ENCODE measurements at places on chromosomes 3 and 15.

- DNase-seq, result no peak
Observed at GRCh38 chr15:95501865-95502264, 828.6 kb upstream of the NR2F2 start.

GRCh38 chr3:110332629-110333028, 739.0 kb upstream of the NECTIN3 start:
- DNase-seq, result no peak

DNA sequence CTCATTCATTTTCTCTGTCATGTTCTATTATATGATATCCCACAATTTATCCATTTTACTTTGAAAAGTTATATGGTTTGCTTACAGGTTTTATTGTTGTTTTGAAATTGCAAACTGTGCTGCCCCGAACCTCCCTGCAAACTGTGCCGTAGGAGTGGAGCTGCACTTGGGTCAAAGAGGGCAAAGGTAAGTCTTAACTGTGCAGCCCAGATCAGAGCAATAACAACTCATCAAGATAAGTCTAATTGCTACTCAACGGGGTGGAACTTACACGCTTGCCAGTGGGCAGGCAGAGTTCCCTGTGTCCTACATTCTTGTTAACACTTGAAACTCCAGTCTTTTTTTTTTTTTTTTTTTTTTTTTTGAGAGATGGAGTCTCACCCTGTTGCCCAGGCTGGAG, 33.2 kb downstream of the ZDHHC19 start:
- no peak for DNase-seq

DNA sequence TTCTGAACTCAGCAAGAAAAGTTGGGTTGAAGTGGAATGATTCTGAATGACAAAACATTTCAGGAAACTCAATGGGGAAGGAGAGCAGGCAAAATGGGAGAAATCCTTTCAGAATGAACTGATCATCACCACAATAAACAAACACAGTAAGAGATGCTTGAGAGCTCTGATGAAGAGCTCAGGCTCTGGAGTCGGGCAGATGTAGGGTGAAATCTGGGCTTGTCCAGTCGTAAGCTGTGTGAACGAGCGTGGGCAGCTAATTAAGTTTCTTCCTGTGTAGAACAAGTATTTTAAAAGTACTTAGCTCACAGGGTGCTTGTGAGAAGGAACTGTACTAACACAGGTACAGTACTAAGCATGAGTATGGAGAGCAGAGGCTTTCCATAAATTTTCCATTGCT, 406.2 kb downstream of the FOXP1 start:
- DNase-seq, result no peak

GRCh38 chr3:71585131-71585530, 1.6 kb upstream of the FOXP1 start:
- no peak for DNase-seq

DNA sequence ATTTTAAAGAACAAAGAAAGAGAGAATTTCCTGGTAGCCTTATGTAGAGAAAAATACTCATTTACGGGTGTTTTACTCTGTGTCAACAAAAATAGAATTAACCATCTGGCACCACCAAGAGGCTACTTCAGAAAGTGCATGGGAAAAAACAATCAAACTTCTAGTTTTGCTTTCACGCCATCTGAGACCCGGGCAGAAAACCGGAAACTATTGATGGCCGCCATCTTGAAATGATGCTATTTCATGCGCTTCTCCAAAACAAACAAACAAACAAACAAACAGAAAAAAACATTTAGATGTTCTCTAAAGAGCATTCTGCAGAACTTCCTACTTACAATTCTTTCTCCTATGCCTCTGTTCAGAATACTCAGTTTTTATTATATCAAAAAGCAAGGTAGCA, 49.4 kb upstream of the SYNPR start:
- no peak for DNase-seq

DNA sequence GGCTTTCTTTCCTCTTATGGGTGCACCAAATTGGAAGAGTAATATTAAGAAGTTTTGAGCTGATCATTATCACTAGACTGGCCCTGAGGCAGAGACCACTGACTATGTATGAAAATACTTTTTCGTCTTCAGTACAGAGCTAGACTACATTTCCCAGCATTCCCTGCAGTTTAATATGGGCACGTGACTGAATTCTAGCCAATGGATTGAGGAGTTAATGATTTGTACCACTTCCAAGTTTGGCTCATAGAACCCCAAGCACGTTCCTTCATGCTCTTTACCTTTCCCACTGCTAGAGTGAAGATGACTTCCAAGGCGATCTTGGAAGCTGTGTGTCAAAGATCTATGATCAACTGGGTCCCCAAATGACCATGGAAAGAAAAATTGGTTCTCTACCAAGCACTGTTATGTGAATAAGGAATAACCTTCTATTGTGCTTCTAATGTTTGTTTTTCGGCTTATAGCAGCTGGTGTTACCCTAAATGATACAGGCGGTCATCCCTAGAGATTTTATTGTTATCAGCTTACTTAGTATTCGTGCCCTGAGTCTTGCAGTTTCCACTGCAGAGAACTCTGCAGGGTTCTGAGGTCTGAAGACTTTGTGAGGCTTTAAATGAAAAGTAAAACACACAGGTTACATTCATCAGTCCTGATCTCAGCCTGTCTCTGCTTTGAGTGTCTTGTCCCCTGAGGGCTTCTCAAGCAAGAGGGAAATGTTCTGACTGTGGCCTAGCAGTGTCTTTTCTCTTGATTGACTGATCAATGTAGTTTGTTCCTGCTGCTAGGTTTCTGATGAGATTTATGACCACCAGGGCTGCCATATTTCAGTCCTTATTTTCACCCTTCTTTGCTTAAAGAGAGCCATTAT, 486.8 kb downstream of the PDCD6IP start:
- DNase-seq, result no peak

DNA sequence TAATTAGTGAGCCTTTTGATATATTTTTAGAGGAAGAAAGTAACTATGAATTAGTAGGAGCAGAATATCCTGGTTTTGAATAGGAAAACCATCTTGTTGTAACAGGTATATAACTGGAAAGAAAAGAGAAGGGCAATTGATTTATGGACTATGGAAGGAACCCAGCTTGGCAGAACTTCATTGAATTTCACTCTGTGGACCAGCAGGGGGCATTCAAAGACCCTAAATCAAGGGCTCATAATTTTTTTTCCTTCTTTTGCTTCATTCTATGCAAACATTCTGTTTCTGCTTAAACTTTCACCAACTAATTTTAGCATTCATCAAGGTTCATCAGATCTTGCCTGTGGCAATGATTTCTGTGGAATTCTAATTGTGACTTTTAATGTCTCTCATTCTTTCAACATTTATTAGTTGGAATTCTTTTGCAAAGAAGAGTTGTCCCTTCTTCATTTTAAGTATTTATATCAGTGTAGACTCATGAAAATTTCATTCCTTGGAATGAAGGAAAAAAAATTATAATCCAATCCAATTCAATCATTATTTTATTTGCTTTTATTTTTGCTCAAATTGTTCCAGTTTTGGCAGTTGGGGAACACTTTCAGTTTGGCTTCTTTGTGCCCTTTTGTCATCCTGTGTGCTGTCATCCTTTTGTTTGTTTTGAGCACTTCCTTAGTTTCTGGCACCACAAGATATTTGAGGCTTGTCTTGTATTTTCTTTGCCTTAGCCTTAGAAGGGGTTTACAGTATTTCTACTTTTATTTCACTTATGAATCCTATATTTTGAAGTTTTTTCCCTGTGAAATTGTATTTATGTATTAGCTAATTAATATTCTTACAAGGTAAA, 30.4 kb downstream of the NXPE3 start:
- no peak for DNase-seq

GRCh38 chr3:196174652-196175051, 36.5 kb downstream of the ZDHHC19 start:
- no peak for DNase-seq

DNA sequence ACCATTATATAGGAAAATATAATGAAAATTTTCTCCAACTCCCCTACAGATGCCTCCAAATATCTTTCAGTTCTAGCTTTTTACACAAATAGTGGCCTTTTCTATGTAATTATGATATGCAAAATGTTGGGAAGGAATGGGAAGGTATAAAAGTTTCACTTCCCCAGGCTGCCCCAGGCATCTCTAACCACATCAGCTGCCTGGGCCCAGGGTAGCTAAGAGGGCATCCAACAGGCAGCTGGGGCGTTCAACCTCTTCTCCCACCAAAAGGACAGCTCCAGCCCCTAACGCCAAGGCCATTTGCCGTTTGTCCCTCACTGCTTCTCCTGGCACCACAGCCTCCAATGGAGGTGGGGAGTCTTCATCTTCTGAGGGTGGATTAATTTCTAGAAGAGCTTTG, 188.1 kb upstream of the TSC22D2 start:
- no peak for DNase-seq

DNA sequence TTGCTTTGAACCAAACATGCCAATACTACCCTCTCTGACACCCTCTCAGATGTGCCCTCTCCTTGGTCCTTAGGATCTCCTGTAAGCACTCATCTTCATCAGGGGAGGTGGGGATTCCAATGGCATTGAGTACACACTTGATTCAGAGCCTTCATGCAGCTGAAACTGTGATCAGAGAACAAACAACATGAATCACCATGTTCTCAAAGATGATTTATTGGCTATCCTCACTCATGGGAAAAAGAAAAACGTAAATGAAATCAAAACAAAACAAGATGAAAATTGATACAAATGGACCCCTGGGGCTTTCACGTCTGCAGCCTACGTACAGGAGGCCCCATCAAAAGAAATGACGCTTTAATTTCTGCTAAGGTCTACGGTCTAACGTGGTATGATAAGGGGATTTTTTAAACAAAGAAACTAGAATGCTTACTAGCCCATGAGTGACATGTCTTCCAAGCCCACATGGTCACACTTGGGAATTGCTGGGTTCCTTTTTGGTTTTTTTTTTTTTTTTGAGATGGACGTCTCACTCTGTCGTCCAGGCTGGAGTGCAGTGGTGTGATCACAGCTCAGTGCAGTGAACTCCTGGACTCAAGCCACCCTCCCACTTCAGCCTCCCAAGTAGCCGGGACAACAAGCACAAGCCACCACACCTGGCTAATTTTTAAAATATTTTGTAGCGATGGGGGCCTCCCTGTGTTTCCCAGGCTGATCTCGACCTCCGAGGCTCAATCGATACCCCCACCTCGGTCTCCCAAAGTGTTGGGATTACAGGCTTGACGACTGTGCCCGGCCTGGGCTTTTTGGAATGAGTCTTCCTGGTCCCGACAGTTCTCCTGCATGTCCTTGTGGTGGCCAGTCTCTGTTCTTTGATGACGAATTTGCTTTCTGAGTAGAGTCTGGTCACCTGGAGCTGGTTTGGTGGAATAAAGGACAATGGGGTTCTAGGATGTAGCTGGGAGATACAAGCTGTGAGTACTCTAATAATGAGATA, 202.6 kb downstream of the XXYLT1 start:
- DNase-seq, result no peak

- no peak for DNase-seq
Observed at GRCh38 chr15:78429477-78429876, 8.5 kb upstream of the IREB2 start.

GRCh38 chr15:31452595-31453557, 126.2 kb downstream of the KLF13 start:
- DNase-seq, result no peak

- no peak for DNase-seq
Observed at GRCh38 chr3:57903124-57903890, 104.9 kb upstream of the FLNB start.

DNA sequence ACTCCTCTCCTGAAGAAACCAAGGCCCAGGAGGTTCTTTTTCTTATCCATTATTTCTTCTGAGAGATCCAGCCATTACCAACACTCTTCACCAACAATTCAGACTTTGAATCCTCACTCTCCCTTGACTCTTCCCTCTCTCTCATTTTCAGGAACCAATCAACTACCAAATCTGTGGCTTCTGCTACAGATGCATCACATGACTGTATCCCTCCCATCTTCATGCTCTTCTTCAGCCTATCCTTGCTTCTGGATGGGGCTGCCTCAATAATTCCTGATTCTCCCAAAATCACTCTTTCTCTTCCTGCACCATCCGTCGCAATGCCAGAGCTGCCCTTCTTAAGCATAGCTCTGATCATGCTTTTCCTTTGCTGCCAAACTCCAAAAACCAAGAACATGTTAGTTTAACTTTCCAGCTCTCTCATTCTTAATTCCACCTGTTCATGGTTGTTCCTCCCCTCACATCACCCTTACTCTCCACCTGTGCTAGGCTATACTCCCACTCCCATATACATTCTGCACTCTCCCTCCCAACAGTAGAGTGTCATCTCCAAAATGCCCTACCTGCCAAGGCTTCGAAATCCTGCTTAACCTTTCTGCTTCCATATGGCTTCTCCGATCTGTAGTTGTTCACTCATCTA, 13.5 kb downstream of the PLD1 start:
- DNase-seq, result no peak

GRCh38 chr3:112779558-112780480, 66.8 kb downstream of the CD200R1L start:
- no peak for DNase-seq

GRCh38 chr3:10285272-10286132, 7.2 kb downstream of the GHRL start:
- DNase-seq, result no peak

DNA sequence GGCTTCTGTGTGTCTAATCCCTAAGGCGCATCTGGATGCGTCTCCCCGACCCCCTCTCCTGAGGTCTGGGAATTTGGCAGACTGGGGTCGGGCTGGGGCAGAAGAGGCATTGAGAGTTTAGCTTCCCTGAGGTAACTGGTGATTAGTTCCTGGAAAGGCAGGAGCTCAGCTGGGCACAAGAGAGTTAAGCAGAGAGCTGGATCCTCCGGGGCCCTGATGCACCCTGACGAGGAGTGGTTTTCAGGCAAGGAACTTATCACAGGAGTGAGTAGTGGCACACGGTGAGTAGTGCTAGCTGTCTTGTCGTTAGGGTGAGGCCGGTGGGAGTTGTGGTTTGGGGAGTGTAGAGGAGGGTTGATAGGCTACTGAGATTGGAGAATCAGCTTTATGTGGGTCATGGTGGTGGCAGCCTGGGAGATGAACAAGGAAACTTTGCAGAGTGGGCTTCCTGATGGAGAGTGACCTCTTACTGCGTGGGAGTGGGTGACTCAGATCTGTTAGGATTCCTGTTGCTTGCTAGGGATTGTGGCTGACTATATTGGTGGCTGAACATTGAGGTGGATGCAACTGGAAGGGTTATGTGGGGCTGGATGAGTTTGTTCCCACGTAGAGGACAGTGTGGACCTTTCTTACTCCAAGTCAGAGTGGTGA, 897 bp downstream of the RAD54L2 start:
- DNase-seq, result peak; percentile 76

DNA sequence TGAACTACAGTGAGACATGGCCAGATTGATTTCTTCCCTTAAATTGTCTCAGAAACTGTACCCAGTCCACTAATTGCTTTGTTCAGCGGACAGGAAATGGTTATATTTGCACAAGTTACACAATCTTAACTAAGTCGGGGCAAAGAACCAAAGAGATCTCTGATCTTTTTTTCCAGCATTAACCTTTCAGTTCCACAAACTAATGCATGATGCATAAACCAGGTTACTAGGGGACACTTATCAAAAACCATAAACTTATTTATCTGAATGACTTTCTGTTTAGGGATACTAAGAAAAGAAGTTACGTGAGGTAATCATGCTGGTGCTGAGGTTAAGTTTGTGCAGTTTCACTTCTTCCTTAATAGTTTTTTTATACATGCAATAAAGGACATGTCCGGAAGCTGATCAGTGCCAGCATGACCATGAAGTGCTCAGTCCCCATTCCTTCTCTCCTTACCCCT, 22.4 kb downstream of the FNDC3B start:
- DNase-seq, result no peak

GRCh38 chr3:72361990-72362389, 486.3 kb downstream of the SHQ1 start:
- no peak for DNase-seq

- no peak for DNase-seq
Observed at GRCh38 chr3:15372918-15373317, 40.5 kb upstream of the SH3BP5 start.

GRCh38 chr15:39896846-39897245, 23.2 kb downstream of the GPR176 start:
- DNase-seq, result no peak

GRCh38 chr15:89112341-89112971, 24.2 kb downstream of the ABHD2 start:
- DNase-seq, result no peak

Measured in hypothalamus (tissue), 51 donors.